ENCODE measurements at places on chromosomes 2 and 18.

- DNase-seq = no peak
Measured at GRCh38 chr2:240455272-240455646, 19.8 kb downstream of the GPC1 start.

GRCh38 chr2:110819711-110820110 lies 87.3 kb downstream of the ACOXL start:
- DNase-seq = no peak

- DNase-seq = peak; percentile 75
Measured at GRCh38 chr2:64873472-64873924, 115.7 kb upstream of the SLC1A4 start.

GRCh38 chr2:52613064-52613463 lies 1154.5 kb upstream of the CHAC2 start:
- DNase-seq = no peak

DNA sequence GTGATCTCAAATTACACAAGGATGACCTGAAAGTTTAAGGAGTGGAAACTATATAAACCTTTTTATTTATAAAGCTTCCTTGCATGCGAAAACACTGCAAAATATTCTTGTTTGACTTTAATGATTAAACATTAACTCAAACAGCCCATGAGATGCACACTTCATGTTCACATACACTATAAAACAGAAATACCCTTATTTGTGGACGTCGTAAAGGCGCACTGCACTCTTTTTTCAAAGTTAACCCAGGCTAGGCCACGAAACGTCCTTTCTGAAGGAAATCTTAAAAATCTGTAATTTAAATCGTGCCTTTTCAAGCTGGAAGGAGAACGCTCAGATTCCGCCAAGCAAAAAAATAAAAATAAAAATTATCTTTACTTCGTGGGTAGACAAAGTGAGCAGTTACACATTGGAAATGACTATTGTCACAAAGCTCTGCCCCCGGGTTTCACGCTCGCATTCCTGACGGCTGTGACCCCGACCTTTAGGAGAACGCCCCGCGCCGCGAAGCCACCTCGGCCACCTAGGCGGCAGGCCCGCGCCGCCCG lies 728 bp downstream of the FAM168B start:
- DNase-seq = no peak

DNA sequence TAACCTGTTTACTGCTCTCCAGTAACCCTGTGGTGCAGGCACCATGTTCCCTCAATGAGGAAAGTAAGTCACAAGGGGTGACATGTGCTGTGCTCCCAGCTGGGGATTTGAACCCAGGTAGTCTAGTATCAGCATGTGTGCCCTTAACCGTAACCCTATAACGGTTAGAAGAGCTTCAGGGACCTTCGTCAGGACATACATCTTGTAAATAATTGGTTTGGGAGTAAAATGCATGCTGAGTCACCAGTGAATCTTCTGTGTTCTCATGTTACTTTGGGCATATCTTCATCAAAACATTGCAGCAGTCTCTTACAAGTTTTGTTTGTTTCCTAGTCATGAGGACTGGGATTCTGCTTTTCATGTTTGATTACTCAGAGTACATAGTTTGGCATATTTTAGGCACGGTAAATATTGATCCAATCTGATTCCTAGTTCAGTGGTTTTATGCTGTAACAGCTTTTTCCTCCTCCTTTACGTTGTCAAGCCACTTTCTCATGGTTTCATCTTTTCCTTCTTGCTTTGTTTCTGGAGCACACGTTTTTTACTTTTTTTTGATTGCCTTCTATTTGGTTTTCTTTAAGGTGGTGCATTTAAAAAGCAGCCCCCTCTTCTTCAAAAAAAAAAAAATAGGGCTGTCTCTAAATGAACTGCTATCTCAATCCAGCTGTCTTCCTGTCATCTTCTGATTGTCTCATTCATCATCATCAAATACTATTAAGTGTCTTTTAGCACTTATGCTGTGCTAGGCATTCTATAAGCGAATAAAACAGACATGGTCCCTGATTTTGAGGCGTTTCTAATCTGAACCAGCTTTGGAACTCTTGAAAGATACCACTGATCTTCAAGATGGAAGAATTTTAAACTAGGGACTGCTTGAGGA lies 50.4 kb downstream of the CLIP4 start:
- DNase-seq = no peak

DNA sequence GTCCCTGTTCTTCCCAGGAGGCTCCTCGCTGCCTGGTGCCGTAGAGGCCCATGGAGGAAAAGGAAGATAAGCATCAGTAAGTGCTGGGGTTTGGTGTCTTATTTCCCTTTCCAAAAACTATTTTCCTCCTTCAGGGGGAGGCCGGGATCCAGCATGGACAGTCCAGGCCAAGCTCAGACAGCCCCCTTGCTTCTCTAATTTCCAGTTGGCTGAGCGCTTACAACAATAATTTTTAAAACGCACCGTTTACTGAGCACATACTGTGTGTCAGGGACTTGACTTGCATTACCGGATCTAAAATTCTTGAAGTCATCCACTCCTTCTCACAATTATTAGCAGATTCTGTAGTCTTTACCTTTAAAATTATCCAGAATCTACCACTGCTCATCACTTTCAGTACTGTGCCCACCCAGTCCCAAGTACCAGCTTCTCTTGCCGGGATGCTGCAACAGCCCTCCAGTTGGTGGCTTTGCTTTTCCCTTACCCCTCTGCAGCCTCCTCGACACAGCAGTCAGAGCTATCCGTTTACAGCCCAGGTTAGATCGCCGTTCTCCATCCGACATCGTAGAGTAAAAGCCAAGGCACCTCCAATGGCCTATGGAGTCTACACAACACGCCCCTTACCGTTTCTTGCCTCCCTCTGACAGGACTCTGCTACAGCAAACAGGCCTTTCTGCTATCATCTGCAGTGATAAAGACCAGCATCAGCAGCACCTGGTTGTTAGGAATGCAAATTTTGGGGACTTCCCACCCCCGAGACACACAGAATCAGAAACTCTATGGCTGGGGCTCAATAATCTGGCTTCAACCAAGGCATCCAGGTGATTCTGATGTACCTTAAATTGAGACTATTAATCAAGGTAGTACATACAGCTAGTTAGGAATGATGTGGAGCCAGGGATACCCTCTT lies 75.2 kb upstream of the TSPYL6 start:
- DNase-seq = no peak

DNA sequence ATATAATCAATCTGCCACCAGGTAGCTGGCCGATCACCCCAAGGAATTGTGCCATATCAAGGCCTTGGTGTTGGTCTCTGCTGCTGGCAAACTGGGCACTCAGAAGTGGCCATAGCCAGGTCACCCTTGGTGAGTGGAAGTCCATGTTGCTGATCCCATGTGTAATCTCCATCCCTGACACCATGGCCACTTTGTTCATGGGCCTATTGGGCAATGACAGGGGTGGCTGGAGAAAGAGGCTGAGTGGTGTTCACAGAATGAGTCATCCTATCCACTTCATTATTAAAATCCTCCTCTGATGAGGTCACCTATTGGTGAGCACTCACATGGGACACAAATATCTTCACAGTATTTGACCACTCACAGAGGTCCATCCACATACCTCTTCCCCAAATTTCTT lies 26.7 kb upstream of the CD226 start:
- DNase-seq = no peak

- no peak for DNase-seq
Measured at GRCh38 chr2:128605931-128606330, 287.3 kb upstream of the HS6ST1 start.

DNA sequence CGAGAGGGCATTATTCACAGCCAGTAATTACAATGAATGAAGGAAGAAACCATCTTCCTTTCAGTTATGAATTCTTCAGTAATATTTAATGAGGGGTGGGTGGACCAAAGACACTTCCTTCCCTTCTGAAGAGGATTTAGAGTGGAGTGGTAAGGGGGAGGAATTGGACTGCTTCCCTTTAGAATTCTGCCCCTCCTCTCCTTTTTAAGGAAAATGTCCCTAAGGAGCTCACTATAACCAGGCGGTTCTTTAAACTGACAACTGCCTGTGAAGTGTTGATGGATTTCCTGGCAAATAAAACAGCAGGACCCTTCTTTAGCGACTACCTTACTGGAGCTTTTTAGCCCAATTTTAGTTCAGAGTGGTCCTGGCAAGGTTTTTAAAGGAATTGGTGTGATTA lies 86.4 kb downstream of the LIMS1 start:
- no peak for DNase-seq

GRCh38 chr2:208046686-208047085 lies 21.4 kb upstream of the PLEKHM3 start:
- DNase-seq = no peak

GRCh38 chr2:100601661-100602060 lies 38.9 kb downstream of the PDCL3 start:
- no peak for DNase-seq

DNA sequence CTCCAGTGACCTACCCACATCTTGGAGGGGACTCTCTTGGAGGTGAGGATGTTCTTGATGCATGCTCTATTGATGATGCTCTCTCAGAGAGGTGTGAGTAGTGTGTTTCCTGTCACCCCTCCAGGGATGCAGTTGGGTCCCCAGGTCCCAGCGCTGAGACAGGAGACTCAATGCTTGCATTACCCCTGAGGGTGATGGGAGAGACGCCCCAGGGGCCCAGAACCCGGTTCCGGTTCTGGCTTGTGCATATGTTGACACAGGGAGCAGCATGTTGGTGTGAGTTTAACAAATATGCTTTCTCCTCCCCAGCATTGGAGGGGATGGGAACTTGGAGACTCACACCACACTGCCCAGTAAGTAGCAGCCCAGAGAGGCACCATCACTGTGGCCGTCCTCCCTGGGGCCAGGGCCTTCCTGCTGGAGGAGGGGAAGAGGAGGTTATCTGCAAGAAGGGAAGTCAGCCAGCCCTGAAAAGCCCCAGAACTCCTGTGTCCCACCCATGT lies 124.5 kb downstream of the PLB1 start:
- no peak for DNase-seq

GRCh38 chr2:26144953-26145680 lies 27.8 kb upstream of the GAREM2 start:
- DNase-seq = peak; percentile 51

All from stimulated activated CD4-positive, alpha-beta T cell treated with anti-CD3 and anti-CD28 coated beads, Interleukin-1b, Interleukin-23, amount 100 ng/mL, for 4 hours (primary cell).